Stimulated activated CD4-positive, alpha-beta T cell treated with anti-CD3 and anti-CD28 coated beads, Interleukin-4, amount 100 ng/mL, for 1 hour (primary cell): ENCODE measurements at places on chromosomes 6 and 20.
A peak's percentile ranks its signal among the peaks of the same experiment; 100 is the strongest.

- no peak for DNase-seq
Measured at GRCh38 chr20:57556980-57557274, 4.0 kb upstream of the PCK1 start.

DNA sequence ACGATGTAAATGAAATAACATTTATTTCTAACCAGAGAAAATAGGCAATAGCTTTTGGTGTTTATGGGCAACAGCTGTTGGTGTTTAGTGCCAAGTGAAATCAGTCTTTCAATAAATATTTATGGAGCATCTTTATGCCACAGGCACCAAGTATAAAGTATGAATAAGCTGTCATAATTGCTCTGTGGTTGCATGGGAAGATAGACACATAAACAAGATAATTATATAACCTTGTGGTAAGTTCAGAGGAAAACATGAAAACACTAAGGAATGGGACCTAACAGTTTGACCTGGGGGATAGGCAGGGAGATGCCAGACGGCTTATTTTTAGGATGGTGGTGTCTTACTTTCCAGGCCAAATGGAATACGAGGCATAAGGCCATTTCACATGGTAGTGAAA, 110.9 kb downstream of the GFRAL start:
- no peak for DNase-seq

DNA sequence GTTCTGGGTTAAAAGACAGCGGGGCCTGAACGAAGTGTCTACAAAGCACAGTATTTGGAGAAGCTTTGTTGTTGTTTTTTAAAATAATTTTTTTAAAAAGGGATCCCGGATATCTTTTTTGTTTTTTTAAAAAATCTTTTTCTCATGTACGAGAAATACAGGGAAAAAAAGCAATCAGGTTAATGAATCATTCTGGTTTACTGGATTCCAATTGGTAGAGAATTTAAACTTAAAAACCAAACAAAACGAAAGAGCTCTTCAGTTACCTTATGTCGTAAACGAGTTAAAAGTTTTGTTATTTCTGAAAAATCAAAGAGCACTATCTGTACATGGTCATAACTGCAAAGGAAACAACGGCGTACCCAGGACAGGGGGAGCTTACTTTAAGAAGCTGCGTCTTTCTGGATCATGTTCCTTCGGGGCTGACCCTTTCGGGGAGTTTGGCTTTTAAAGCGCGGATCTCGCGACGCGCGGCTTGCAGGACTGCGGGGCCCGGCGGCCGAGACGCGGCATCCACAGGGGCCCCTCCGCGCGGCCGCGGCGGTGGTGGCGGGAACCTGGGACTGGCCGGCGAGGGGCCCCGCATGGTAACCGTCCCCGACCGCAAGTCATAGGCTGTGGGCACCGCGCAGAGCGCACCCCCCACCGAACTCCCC, 927 bp downstream of the IL20RA start:
- peak; percentile 2 for DNase-seq

DNA sequence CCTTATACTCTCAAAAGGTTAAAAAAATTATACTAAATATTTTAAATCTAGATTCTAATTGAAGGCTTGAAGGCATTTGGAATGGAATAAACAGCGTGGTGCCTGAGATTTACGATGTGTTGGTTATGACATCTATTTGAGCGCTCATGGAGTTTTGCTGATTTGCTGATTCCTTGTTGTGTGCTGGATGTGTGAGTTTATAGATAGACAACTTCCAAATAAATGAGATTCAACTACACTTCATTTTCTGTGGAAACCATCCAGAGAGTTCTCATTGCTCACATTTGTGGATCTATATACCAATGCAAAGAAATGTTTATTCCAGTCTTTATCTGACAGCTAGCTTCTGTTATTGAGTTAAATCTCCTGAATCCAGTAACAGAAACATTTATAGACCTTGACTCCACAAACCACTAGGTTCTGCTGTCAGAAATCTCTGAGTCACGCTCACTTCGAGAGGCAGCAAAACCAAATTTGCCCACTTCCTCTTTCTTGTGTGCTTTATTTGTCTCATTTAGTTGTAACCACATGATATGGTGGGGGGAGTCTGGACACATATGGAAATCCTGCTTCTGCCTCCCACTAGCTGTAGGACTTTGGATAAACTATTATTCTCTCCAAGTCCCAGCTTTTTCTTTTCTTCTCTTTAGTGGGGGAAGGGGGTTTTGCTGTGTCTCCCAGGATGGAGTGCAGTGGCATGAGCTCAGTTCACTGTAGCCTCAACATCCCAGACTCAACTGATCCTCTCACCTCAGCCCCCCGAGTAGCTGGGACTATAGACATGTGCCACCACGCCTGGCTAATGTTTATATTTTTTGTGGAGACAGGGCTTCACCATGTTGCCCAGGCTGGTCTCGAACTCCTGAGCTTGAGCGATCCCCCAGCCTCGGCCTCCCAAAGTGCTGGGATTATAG, 54.5 kb downstream of the IPCEF1 start:
- no peak for DNase-seq

DNA sequence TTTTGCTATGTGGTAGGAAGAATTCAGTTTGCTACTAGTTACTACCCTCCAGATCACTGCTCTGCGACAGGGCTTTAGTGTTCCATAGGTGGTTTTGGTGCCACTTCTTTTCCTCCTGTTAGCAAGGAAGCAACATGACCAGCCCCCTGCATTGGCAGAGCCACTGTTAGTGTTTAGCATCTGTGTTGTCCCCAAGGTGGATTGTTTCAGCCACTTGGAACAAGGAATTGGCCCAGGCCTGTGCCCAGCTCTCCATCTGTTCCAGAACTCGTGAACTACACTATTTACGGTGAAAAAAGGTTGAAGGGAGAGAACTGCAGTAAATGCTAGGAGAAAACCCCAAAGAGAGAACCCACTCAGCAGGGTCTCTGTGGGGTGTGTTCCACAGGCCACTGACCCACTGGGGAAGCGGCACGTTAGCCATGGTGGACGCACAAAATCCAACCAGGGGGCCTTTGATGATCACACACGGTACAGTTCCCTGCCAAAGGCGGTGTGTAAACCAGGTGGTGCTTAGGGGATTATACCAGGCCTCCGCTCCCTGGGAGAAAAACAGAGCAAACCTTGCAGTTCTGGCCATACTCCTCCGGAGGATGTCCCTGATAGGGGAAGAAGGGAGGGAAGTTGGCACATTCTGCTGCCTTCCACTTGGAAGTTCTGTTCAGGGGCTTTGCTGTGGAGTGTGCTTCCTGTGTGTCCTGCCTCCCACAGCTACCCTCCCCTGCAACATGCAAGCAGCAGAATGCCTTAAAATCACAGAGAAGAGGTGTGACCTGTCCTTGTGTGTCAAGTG, 72.3 kb downstream of the LYRM2 start:
- no peak for DNase-seq

- no peak for DNase-seq
Measured at GRCh38 chr6:136334853-136335252, 45.2 kb upstream of the BCLAF1 start.

GRCh38 chr6:32700391-32701040, 34.1 kb upstream of the HLA-DQB1 start:
- DNase-seq = no peak

GRCh38 chr6:149077208-149077607, 240.3 kb upstream of the TAB2 start:
- DNase-seq = no peak
